Endothelial cell of umbilical vein (primary cell): ENCODE measurements at places on chromosomes 7 and 10.
A peak's percentile ranks its signal among the peaks of the same experiment; 100 is the strongest.

GRCh38 chr7:47908720-47909119 is 39.5 kb downstream of the PKD1L1 start:
- no peak for DNase-seq

GRCh38 chr10:79247373-79248137 is 99.7 kb upstream of the PPIF start:
- no peak for DNase-seq

GRCh38 chr7:23472956-23473843 is 2.9 kb upstream of the IGF2BP3 start:
- peak; percentile 32 for DNase-seq

GRCh38 chr10:9024210-9024609 is 969.7 kb downstream of the GATA3 start:
- peak; percentile 14 for DNase-seq

DNA sequence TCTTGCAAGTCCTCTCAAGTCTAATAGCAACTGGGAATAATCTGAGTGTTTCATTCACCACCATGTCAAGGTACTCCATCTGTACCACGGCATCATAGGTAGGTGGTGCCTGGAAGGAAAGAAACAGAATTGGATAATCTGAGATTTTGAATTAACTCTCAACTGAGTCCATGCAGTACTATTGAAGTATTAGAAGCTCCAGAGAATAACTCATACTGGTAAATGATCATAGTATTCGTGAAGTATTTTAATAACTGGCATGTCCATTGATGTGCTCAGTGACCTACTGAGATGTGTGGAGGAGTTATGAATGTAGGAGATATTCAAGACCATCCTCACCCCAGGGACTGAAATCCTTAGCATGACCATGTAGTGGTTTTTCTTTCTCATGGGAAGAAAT is 27.1 kb downstream of the CYP3A5 start:
- DNase-seq: no peak

DNA sequence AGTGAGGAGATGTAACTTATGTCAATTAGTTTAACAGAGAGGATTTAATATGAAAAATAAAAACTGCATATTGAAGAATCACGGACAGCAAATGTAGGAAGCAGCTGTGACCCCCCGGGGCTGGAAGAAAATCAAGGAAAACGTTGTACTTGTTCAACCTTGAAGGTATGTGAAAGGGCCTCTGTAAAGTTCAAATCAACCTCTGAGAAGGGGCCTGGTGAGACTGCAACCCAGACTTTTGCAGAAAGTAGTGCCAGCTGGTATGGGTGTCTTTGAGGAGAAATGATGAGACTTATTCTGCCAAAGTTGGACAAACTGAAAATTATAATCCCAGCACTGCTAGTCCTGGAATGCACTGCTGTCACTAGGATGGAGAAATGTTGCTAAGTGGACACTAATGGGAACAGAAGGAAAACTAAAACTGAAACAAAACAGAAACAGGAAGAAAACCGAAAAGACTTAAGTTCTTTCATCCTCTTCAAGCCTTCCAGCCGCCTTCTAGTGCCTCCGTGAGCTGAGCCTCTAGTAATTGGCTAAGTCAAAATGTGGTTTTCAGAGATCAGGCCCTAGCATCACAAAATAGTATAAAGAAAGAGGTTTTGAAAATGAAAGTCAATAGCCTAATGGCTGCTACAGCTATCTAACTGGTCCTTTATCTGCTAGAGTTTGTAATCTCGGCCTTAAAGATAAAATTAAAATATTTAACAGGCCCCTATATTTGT is 253.7 kb upstream of the SORCS1 start:
- no peak for DNase-seq

GRCh38 chr7:40077849-40078248 is 56.6 kb downstream of the MPLKIP start:
- no peak for DNase-seq

DNA sequence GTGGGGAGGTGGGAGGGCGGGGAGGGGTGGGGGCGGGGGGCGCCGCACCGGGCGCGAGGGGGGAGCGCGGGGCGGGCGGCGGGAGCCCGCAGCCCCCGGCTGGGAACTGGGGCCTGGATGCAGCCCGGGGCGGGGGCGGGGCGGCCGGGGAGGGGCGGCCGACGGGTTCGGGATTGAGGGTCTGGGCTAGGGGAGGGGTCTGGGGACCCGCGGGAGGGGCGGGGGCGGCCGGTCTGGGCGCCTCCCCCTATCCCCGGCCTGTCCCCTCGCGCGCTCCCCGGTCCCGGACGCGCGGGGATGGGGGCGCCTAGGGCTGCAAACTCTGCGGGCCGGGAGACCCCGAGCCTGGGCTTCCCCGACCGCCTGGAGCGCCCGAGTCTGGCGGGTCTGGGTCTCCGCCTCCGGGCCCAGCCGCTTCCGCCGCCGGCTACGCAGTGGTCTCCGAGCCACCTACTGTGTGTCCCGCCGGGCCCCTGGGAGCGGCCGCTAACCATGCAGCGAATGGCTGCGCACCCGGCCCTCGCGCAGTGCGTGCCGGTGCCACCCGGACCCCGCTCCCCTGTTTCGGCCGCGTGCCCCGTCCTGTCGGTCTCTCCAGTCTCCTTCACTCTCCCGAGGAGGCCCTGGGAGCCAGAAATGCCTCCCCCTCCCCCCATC is 375 bp upstream of the FGF8 start:
- DNase-seq: no peak

DNA sequence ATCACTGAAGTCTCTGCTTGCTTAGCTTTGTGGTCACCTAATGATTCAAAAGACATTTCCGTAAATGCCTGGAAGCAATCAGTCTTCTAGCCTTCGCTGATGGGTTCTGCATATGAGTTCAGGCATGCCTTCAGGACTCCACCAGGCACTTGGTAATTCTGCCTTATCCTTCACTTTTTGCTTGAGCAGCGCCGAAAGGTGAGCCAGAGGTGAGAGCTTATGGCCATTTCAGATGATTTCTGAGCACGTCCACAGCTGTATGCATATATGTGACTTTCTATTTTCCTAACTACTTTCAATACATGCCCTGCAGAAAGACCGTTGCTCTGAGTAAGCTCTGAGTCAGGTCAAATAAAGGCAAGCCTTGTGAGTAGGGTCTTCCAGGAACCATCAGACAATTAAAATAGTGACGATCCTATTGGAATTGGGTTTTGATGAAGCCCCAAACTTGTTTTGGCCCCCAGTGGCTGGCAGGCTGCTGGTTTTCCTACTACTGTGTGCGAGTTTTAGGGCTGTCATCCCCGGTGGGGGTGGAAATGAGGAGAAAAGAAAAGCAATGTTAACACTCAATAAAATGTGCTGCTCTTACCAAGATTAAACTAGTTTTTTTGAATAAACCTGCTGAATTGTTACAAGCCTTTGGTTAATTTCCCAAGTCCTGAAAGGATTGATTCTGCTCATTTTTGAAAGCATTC is 154.4 kb upstream of the AKR1E2 start:
- DNase-seq: no peak

DNA sequence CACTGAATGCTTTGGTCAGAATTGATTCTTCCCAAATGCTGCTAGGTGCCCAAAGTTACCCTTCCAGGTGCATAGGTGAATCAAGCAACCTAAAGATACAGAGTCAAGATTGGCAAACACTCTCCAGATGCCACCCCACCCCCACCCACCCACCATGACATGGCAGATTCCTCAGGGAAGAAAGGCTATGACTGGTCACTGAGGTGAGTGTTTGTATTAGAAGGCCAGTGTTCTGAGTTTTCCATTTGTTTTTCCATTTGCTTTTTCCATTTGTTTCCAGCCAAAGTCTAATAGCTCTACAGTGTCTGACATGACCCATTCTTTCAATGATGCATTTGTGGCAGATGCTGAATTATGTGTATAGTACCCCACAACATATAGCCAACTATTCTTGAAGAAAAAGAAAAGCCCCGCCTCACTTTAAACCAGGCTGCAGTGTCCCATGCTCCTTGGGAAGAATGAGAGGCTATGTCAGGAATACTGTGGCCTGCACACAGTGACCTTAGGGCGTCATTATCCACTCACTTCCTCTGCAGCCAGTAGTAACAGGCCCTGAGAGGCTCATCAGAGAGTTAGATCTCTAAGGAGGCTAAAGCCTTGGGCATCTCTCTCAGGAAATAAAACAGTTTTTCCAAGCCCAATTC is 16.1 kb upstream of the HIBADH start:
- peak; percentile 27 for DNase-seq

DNA sequence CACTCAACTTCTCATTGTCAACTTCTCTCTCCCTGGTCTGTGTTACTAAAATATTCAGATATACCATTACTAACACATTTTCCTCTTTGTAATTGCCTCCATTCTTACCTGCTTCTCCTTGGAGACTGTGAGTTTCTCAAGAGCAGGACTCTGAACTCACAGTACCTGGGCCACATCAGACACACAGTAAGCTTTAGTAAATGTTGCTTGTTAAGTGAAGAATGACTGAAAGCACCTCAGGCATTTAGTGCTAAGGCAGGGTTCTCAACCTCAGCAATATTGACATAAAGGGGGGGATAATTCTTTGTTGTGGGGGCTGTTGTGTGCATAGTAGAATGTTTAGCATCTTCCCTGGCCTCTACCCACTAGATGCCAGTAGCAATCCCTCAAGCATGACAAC is 72.0 kb upstream of the RAB11FIP2 start:
- no peak for DNase-seq

DNA sequence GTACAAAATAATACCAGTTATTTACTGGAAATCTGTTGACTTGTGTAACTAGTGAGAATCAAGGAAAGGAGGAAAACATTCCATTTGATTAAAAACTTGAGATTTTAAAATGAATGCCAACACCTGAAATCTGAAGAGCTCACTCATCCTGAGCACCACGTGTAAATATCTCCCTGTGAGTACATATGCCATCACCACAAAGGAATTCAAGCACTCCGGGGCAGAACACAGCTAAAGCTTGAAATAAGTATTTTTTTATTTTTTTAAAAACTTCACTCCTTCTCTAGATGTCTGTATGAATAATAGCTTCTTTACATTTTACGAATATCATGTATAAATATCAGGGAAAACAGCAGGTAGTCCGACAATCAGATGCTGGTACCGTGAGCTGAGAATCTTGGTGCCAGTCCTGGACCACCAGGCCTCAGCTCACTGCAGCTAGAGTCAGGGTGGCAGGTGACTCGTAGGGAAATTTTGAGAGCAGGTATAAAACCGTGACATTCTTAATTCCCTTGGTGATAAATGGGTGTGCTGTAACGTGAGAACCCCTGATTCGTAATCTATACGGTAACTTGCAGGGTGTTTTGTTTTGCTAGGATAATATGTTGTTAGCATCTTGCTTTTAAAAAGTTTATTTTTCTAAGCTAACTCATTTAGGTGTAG is 12.7 kb downstream of the LMTK2 start:
- no peak for DNase-seq
